LoVo (cell line): ENCODE measurements at places on chromosomes 3 and 15.

DNA sequence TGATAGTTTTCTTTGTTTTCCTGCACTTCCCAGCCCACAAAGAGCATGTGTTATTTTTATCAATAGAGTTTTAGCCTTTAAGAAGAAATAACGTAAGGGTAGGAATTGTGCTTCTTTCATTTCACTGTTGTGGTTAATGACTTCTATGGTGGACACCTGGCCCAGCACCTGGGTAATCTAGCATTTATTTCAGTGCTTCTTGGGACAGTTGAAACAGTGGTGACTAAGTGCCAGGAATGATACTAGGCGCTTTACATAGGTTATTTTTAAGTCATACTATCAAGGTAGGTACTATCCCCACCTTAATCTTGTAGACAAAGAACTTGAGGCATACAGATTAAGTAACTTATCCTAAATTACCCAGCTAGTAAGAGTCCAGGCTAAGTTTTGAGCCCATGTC is 243.8 kb downstream of the SOX2 start:
- DNase-seq: no peak

- DNase-seq: no peak
Observed at GRCh38 chr3:28612232-28612631, 263.6 kb upstream of the AZI2 start.

- DNase-seq: peak; percentile 34
Observed at GRCh38 chr15:29693225-29693624, 129.0 kb downstream of the TJP1 start.

DNA sequence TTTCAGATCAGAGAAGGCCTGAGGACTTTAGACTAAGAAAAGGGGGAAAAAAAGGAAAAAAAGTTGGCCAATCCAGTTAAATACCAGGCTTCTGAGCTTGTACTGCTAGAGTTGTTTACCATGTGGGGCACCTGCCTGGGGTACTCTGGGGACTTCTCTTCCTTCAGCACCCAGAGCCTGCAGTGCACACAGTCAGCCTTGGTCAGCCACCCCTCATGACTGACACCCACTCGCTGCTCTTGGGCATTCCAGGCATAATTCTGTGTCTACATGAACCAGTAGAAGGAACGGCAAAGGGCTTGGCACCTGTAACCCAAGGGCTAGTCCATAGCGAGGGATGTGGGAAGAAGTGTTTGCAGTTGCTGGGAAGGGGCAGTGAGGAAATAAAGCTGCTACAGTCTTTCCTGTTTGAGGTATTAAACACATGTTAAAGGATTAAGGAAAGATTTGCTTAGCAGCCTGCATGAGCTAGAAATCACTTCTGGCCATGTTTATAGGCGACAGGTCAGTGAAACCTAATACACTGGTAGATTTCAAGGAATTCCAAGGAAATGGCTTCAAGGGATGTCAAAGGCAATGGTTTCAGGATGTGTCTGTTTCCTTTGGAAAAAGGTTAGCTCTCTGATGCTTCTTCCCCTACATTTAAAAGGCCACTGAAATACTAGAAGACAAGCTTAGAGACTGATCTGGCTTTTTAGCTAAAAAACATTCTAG is 232.5 kb downstream of the CHST2 start:
- DNase-seq: no peak

GRCh38 chr3:119140466-119140865 is 5.5 kb upstream of the TEX55 start:
- DNase-seq: no peak

DNA sequence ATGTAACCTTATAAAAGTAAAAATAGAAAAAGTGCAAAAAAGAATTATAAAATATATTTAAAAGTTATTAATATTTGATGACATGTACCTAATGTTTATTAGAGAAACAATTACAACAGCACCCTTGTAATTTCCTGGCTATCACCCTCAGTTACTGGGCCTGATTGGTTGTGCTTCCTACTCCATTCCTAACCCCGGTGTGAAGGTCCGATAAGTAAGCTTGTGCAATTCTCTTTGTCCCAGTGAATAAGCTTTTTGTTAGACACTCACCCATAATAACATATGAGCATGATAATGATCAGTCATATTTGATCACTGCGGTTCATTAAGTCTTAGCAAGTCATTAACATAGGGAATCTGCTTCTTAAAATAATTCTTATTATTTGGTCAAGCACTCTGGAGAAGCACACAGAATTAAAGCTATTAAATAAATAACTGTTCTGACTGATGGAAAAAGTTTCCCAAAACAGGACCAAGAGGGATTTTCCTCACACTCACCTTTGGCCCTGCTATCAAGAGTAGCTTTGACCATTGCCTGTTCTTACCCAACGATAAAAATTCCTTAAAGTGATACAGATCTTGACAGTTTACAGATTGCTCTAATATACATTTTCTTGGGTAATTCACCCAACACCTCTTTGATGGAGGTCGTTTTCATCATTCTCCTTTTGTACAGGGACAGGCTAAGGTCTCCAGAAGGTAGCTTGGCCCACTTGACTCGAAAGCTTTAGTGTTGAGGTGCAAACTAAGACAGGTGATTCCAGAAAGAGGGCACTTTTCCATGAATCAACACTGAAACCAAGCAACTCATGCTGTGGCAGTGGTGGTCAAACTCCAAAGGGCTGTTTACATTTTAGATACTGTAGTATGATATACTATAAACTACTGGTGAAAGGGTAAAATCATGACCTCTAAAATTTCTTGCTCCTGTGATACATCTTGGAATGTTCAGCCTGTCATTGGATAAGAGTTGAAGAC is 543.0 kb upstream of the KCNMB2 start:
- DNase-seq: no peak
